AG09309 (cell line): ENCODE measurements at places on chromosomes 11 and 22.

DNA sequence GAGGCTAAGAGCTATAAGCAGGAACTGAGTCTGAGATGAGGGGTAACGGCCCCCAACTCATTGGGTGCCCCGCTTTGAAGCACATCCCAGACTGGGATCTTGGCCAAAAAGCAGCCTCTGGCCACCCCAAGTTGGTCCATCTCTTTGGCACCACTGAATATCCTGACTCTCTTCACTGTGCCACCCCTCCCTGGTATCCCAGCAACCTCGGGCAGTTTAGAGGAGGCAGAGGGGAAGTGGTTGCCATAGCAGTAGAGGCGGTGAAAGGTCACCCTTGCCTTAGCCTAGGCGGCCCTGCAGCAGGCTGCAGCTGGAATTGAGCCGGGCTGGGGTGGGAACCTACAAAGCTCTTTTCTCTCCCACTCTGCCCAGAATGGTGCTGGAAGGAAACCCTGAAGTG lies 1.1 kb downstream of the PELI3 start:
- DNase-seq = no peak

GRCh38 chr22:24593836-24594568 lies 1.1 kb upstream of the LRRC75B start:
- DNase-seq = no peak

- DNase-seq = no peak
Observed at GRCh38 chr11:57353446-57353845, 15.3 kb downstream of the P2RX3 start.

DNA sequence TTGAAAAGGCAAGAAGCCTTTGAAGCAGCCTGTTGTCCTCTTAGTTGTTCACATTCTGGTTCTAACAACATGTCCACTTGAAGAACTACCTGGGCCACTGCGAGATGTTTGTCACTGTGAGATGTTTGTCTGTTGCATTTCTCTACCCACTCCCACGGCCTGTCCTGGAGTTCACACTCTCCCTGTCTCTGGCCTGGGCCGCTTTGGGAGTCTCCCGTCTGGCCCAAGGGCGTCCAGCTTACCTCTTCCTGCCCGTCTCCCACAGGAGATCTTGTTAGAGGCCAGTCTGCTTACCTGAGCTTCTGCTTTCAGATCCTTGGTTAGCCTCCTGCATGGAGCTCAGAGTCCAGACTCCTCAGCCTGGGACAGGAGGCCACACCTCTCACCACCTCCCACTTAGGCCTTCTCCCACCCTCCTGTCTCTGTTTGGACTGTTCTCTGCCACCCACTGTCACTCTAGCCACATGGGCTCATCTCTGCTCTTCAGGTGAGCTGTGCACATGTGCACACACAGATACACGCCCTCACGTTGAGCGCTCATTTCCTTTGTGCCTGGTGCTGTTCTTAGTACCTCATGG lies 66.0 kb downstream of the TBC1D22A start:
- no peak for DNase-seq

- no peak for DNase-seq
Observed at GRCh38 chr11:118239509-118240205, 12.5 kb downstream of the MPZL3 start.

- DNase-seq = no peak
Observed at GRCh38 chr22:23394525-23395326, 185.4 kb downstream of the IGLL1 start.

- no peak for DNase-seq
Observed at GRCh38 chr11:118609380-118610224, 2.2 kb downstream of the PHLDB1 start.

- DNase-seq = no peak
Observed at GRCh38 chr11:109945626-109946321, 147.4 kb upstream of the ZC3H12C start.

DNA sequence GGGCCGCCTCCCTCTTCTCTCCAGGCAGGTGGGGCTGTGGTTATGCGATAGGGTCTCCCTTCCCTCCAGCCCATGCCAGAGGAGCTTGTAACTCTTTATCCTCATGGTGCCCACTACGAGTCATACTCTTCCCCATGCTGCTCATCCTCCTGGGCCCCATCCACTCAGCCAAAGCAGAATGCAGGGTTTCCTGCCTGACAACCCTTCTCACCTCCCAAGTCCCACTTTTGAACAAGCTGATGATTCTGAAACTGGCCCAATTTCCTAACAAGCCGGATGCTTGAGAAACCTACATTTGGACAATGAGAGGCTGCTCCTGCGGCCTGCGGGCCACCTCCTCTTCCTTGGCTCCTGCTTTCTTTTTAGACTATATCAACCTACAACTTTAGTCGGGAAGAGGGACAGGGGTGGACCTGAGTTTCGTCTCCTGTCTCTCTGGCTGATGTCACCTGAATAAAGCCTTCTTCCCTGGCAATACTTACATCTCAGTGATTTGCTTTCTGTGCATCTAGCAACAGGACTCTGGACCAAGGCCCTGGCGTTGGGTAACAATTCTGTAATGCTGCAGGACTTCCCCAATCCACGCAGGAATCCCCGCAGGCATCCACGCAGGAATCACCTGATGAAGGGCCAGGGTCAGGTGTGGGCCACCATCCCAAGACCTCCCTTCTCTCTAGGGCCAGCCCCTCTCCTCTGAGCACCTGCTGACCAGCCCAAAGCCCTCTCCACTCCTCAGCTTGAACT lies 1.5 kb upstream of the NDUFS8 start:
- DNase-seq = no peak

DNA sequence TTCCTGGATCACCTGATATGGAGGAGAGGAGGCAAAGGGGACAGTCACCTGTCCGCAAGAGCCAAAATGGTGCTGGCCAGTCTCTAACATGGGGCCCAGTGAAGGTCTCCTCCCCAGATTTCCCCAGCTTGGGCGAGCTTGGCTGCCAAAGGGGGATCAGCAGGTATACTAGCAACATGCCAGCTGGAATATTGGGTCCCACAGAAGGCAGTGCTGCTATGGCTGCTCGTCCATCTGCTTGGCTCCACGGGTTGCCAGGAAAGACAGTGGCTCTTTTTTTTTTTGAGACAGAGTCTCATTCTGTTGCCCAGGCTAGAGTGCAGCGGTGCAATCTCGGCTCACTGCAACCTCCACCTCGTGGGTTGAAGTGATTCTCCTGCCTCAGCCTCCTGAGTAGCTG lies 12.7 kb upstream of the KAT5 start:
- no peak for DNase-seq

GRCh38 chr11:44997566-44997965 lies 46.9 kb upstream of the TP53I11 start:
- no peak for DNase-seq
